Suppressor macrophage treated with lipopolysaccharide for 1 hour (primary cell): ENCODE measurements at places on chromosomes 7 and 10.

GRCh38 chr7:107322015-107322414, 147.8 kb upstream of the GPR22 start:
- DNase-seq: no peak

- no peak for DNase-seq
Observed at GRCh38 chr10:99450156-99450555, 19.7 kb upstream of the GOT1 start.

DNA sequence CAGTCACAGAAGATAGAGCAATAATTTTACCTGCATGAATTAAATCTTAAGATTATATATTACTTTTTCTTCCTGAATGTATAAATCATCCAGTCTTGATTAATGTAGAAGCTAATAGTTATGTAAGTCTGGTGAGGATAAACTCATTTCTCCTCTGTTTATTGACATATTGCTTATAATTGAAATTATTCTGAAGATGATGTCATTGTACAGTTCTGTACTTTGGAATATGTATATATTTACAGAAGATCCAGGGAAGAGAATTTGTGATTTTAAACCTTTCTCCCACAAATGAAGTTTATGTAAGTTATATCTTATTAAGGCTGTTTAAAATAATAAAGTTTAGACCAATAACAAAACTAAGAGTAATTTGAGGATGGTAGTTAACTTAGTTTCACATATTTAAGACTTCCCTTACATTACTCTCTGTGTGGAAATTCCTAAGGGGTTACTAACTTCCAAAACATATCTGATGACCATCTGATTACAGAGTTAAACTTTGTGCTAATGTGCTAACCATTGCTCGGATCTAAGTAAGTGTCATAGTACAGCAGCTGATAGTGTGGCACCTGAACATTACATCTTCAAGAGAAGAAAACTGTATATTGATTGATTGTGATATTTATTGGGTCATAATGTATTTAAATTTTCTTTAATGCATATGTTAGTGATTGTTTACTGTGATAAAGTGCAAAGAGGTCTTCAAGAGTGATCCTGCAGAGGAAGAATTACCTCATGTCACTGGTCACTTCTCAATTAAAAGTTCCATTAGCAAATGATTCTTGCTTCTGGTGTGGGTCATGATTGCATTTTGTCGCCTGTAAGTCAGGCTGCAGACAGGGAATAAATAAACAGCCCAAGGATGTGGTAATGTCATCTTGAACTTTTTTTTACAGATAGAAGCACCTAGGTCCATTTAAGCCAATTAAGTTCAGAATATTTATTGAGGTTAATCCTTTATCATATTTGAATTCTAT, 96.9 kb downstream of the UBE3C start:
- DNase-seq: no peak

- no peak for DNase-seq
Observed at GRCh38 chr10:46305986-46306385, 19.2 kb downstream of the ANTXRL start.

DNA sequence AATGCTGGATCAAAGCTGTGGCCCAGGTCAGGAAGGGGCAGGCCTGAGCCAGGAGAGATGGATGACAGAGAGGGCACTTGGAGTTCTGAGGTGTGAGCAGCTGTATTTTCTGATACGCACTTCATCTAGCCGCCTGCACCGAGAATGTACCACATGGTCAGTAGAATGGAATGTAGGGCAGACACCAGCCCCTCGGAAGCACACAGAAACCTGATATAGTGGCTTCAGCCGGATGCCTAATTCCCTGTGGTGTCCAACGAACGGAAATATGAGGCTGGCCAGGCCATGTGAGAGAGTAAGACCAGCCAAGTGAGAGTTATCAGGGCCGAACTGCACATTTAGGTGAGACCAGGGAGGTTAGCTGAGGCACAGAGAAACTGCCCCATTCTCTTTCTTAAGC, 46.7 kb upstream of the PLCE1 start:
- DNase-seq: no peak

DNA sequence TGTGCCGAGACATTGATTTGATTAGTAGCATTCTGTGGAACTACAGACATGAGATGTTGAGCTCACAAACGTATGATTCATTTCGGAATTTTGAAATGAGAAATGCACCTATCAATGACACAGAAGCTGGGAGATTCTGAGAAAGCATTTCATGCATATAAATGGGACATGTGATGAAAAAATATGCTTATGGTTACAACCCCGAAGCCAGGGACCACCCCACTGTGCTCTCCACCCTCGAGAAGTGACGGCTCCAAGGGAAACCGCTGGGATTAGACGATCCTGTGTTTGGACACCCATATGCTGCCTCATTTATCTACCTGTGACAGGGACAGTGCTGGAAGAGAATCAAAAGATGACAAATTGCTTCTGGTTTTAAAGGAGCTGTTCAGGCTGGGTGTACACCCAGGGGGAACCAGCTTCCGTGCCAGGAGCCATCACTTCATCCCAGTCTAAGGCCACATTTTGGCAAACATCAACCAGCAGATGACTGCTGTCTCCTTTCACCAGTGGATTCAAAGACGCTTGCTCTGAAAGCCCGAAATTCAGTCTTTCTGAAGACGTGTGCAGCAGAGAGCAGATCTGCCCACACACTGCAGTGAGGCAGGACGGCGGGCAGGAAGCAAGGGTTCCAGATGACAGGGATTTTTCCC, 109.9 kb downstream of the ATXN7L1 start:
- DNase-seq: peak; percentile 31

DNA sequence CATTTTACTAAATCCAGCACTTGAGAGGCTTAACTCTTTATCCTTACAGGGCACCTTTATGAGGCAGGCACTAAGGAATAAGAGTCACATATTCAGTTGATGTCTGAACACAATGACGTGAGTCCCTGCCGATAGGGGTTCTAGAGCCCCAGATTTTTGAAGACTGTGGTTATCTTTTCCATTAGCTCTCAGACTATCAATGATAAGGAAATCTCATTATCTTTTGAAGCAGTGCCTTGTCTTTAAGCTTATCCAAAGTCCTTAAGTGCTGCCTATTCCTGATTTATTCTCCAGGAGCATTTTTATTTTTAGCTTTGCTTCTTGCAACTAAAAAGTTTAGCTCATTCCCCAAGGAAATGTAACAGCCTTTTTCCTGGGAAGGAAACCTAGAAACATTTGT, 444.1 kb upstream of the LRRN3 start:
- no peak for DNase-seq
